ENCODE measurements at places on chromosomes 11 and 22.

GRCh38 chr11:65646958-65647701 is 9.2 kb downstream of the SIPA1 start:
- no peak for DNase-seq

GRCh38 chr11:110026858-110027626 is 66.2 kb upstream of the ZC3H12C start:
- DNase-seq, result peak; percentile 44

DNA sequence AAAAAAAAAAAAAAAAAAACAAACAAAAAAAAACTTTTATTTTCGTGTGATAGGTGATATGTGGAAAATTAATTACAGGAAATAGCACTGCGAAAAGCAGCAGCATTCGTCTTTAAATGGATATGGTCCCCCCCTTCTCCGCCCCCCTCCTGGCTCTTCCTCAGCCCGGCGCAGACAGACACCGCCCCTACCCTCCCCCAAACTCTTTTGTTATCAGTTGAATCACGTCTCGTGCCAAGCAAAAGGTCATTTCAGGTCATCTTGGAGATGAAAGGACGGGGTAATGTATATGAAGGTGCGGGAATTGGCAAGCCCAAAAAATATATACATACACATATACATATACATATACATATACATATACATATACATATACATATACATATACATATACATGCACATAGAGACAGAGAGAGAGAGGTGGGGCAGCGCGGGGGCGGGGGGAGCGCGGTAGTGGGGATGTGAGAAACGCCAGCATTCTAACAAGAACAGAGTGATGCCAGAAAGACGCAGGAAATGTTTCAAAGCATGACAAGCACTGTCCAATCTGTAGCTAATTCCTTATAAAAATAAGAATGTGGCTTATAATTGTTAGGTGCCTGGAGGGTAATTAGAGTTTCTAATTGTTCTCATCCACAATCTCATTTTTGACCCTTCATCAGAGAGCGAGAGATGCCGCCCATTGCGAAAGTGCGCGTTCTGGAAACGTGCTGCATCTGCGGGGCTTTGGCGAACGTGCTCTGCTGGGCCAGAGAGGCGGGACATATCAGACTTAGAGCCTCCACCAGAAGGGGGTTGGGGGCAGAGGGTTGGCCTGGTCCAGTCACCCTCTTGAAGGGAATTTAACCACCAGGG is 214.5 kb upstream of the UBASH3B start:
- no peak for DNase-seq

DNA sequence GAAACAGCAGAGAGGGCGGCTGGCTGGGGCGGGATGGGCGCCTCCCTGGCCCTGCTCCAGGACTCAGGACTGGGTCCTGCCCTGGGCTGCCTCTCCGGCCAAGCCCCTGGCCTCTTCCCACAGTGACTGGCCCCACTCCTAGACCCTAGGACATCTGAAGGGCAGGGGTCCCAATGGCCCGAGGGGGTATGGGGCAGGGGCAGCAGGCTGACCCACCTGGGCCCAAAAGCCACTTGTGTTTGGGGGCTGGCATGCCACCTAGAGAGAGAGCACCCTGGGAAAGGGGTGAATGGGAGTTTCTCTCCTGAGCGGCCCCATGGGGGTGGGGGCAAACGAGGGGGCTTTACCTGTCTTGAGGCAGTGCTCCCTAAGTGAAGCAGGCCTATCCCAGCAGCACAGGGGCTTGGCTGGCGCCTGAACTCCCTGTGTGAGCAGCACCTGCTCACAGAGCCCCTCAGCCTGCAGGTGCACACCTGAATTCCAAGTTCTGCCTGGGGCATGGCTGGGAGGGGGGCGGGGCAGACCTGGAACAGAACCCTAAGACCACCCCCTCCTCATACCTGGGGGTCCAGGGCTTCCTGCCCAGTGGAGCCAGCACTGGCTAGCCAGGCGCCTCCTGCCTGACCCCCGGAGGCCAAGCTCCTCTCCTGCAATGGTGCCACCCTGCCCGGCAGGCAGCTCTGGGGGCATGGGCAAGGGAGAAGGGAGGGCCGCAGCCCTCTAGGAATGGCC is 16.9 kb downstream of the DUSP8 start:
- DNase-seq, result no peak

DNA sequence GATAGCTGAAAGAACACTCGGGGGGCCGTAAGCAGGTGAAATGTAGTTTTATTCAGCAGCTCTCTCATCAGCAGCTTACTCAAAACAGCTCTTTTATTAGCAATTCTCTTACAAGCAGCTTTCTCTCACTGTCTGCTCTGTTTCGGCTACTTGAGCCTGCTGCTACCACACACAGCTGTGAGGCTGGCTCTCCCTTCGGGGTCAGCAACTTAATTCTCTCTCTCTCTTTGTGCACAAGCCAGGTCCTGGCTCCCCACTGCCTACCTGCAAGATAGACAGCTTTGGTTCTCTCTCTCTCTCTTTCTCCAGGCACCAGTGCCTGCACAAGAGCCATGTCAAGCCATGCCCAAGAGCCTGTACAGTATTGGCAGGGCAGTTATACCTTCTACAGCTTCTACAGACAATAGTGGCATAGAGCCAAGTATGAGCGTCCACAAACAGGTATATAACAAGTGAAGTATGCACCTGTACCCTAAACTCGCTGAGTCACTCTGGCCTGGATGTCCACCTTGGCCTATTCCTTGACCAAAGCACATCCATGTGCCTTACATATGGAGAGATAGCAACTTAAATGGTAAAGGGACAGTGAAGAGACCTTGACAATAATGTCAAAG is 110.8 kb downstream of the MTNR1B start:
- no peak for DNase-seq

DNA sequence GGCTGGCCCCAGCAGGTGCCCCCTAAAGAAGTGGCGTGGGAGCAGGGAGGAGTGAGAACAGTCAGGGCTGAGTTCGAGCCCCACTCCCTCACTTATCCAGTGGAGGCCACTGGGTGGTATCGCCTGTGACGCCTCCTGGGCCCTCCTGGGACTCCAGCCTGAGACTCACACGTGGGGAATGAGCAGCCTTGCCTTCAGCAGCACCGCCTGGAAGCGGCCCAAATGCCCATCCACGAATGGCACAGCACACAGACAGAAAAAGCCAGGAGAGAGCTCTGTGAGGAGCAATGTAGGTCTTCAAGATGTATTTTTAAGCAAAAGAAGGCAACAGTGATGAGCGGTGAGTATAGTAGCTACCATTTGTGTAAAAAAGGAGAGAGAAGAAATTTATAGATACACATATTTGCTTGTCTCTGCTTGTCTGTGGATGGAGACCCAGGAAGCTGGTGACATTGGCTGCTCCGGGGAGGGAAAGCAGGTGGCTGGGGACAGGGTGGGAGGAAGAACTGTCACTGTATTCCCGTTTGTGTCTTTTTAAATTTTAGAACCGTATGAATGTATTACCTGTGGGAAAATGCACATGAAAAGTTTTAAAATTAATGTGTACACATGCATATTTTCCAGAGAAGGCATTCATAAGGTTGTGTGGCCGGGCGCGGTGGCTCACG is 13.2 kb downstream of the KCNJ4 start:
- no peak for DNase-seq

GRCh38 chr11:111376181-111376871 is 2.7 kb downstream of the POU2AF1 start:
- no peak for DNase-seq

DNA sequence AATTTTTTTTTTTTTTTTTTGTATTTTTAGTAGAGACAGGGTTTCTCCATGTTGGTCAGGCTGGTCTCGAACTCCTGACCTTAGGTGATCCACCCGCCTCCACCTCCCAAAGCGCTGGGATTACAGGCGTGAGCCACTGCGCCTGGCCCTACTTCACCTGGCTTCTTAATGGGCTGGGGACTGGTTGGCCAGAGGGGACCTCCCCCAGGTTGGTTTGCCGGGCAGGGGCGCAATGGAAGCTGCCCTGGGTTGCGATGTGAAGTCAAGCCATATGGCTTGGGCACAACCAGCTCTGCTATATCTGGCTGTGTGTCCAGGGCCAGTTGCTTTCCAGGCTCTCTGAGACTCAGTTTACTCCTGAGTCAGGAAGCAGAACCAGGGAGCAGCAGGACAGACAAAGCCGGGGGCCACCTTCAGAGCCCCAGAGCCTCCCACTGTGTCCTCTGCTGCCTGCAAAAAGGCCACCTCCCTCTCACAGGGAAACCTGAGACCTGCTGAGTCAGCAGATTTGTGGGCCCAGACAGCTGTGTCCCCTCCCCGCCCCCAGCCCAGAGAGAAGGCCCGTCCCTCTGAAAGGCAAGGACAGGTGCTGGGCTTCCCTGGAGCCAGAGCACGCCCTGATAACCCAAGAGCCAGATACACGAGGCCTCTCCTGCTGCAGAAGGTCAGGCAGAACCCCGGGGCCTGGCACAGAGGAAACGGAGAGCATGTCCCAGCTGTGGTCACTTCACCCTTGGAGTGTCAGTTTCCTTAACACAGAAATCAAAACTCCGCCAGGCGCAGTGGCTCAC is 29.2 kb upstream of the DAGLA start:
- no peak for DNase-seq

- no peak for DNase-seq
These were observed 14.3 kb downstream of the C1QTNF6 start for GRCh38 chr22:37173709-37174108.

DNA sequence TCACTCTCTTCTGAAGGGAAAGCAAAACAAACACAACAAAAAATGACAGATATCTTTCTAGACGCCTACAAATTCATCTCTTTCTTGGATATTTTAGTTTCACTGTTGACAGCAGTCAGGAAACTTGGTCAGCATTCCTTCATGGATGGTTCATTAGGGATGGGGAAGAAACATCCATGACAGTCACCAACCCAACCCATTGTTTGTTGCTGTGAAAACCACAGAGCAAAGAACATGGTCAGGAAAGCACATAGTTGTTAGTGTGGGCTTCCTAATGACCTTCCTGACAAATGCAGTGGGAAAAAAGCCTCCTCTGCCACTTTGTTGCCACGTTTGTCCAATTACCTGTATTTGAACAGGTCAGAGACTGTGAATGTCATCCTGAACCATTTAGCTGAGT is 139.8 kb upstream of the SNX19 start:
- DNase-seq, result no peak

GRCh38 chr22:45441138-45441537 is 27.6 kb downstream of the RIBC2 start:
- peak; percentile 62 for DNase-seq

DNA sequence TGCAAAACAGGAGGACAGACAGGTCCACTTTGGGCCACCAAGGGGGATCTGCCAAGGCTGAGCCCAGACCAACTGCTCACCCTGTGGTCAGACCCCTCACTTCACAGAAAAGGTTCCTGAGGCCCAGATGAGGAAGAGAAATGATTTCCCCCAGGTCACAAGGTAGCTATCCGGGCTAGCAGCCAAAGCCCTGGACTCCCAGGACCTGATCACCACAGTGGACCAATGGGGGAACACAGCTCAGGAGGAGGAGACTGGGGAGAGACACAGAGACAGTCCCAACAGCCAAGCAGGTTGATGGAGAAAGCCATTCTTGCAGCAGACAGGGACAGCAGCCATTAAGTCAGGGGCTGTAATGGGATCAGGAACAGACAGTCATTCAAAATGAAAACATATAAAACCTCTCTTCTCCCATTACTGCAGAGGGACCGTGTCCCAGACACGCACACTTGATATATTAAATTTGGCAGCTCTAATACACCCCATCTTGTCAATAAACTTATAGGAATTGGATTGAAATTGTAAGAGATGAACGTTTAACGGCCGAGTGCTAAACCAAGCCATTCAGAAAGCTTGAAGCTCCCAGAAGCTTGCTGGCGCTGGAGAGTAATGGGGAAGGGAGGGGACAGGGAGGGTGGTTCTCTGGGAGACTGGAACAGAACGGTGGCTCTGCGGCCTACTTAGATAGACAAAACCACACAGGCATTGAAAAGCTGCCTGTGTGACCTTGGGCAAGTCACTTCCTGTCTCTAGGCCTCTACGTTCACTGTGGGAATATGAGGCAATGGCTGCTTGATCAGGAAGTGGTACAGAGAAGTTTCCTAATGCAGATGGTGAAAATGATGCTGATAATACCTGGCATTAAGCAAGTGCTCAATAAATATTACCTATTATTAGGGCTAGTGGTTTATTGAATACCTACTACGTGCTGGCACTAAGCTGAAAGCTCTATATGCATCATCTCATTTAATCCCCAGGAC is 16.0 kb downstream of the ZMAT5 start:
- no peak for DNase-seq

DNA sequence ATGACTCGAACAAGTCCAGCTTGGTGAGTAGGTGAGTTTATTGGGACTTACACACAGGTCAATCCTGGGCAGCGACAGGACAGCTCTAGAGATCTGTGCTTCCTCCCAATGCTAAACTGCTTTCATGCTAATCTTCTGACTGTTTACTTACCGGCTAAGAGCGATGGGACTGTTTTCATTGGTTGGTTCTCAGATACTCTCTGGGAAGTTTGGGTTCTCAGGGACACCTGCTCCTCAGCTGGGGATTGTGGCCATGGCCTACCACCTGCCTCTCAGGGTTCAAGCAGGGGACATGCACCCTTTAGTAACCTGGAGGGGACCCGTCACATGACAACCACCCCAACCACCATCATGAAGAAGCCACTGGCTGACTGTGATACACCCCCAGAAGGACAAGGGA is 13.1 kb downstream of the APOL2 start:
- no peak for DNase-seq

DNA sequence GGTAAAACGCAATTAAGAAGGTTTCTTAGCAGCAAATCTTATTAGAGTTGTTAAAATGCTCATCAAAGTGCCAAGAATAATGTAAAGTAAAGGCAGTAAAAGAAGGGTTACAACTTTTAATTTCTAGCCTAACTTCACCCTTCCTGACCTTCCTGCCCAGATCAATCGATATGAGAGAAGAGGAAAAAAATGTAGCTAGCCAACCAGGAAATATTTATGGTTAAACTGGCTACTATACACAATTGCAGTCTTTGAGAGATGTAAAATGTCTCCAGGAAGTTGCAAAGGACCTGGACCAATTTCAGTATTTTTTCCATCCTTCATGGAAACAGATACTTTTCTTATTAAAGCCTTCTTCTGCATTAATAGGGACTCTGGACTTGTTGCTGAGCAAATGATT is 141.8 kb upstream of the CCDC90B start:
- no peak for DNase-seq

GRCh38 chr11:10747733-10748132 is 3.3 kb upstream of the CTR9 start:
- no peak for DNase-seq

GRCh38 chr11:47577460-47578041 is 1.2 kb downstream of the KBTBD4 start:
- DNase-seq, result no peak

- DNase-seq, result no peak
These were observed 910.1 kb downstream of the TBC1D22A start for GRCh38 chr22:47672526-47672925.

GRCh38 chr22:23767303-23767672 is 484 bp downstream of the CHCHD10 start:
- no peak for DNase-seq

- DNase-seq, result no peak
These were observed 78.4 kb downstream of the CDKN1C start for GRCh38 chr11:2807025-2807681.
